Stimulated activated naive CD4-positive, alpha-beta T cell treated with Interleukin-2 at 50 U/mL for 16 hours (primary cell): ENCODE measurements at places on chromosomes 5 and 9.
A peak's percentile ranks its signal among the peaks of the same experiment; 100 is the strongest.

DNA sequence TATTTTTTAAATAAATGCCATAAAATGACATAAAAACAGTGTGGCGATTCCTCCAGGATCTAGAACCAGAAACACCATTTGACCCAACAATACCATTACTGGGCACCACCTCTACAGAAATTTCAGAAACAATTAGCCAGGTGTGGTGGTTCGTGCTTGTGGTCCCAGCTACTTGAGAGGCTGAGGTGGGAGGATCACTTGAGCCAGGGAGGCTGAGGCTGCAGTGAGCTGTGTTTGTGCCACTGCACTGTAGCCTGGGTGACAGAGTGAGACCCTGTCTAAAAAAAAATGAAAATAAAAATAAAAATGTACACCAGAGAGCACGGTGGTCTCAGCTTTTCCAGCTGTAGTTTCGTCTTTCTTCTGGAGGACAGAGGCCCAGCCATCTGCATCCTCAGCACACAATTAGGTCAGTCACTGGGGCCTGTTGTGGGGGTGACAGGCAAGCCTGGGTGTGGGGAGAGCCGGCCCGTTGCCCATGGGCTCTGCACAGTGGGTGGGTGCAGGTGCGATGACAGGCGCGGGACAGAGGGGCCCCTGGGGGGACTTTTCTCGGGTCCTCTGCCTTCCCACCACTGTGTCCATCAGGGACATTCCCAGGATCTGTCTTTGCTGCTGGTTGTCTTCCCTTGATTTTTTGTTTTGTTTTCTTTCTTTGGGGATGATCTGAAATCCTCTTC is 9.8 kb downstream of the COL5A1 start:
- DNase-seq, result no peak

DNA sequence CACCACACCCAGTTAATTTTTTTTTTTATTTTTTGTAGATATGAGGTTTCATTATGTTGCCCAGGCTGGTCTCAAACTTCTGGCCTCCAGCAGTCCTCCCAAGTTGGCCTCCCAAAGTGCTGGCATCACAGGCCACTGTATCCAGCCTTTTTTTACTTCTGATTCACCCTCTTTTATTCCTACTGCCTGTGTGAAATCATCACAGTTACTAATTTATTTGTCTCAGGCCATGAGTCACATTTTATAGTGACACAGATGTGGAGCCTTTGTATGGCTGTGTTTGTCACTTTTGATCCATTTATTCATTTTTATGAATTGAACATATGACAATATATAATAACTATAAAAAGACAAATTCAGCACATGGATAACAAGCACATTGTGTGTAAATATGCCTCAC is 67.1 kb upstream of the SNX2 start:
- DNase-seq, result no peak

DNA sequence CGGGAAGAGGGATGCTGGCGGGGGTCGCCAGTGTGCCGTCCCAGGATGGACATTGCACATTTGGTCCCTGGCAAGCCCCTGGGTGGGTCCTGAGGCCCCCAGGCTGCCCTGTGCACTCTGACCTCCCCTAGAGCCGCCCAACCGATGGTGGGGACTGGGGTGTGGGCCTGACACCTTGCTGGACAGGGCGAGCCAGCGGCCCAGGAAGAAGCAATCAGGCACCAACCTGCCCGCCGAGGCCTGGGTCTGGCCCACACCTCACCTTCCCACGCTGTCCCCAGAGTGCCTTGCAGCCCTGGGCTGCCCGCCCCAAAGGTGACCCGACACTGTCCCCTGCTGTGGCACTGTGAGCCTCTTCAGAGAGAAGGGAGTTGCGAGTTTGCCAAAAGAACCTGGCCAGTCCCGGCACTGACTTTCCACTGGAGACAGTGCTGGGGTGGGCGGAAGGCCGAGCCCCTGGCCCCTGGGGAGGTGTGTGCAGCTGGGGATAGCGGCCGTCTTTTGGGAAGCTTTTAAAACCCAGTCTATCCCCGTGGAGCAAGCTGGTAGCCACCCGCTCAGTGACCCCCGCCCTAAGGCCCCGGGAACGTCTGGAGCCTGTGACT is 12.0 kb upstream of the NRARP start:
- DNase-seq, result no peak

GRCh38 chr5:82349652-82350051 is 71.5 kb upstream of the RPS23 start:
- peak; percentile 4 for DNase-seq

GRCh38 chr9:129785866-129786265 is 17.1 kb upstream of the TOR1B start:
- no peak for DNase-seq

DNA sequence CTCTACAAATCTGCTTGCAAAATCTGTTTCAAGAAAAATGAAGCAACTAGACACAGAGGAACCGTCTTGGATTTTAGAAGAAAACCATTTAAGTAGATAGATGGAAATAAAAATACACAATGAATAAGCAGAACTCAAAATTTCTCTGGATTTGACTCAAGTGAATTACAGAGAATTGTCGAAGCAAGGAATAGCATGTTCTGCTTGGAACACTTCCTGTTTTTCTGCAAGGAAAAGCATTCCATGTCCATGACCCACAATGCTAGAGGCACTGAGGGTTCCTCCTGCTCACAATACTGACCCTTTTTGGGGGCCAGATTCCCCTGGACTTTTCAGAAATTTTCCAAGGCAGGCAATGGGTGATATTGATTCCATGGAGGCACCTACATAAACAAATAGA is 29.8 kb downstream of the PRUNE2 start:
- no peak for DNase-seq

DNA sequence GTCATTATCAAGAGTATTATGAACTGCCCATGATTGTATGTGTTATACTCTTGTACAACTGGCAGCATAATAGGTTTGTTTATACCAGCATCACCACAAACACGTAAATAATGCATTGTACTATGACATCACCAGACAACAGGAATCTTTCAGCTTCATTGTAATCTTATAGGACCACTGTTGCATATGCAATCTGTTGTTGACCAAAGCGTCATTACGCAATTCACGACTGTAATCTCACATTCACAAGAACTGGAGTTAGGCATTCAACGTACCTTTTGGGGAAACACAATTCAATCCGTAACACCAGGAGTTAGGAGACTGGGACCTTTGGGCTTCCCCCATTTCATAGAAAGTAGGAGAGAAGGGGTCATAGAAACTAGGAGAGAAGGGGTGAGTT is 20.4 kb upstream of the ARSI start:
- no peak for DNase-seq

- DNase-seq, result no peak
These were observed 524 bp downstream of the MEGF10 start for GRCh38 chr5:127290946-127291693.

GRCh38 chr9:102237520-102237919 is 499.1 kb upstream of the GRIN3A start:
- DNase-seq, result no peak

GRCh38 chr9:111158363-111158762 is 120.1 kb upstream of the LPAR1 start:
- DNase-seq, result no peak

DNA sequence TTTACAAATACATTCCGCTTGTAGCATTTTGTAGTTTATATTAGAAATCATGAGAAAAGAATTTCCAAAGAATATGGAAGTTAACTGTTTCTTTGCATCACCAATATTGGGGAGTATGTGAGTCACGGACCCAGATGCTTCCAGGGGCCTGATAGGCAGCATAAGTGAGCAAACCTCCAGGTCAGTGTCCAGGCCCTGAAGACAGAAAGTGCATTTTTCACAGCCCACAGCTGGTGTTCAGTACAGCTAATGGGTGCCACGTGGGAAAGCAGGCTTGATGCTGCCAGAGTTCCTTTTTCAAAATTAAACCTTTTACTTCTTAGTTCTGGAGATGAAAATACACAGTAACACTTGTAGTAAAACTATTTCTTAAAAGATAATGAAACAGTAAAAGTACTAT is 454.4 kb upstream of the ACTBL2 start:
- DNase-seq, result no peak

GRCh38 chr5:61246768-61247307 is 84.6 kb upstream of the SMIM15 start:
- no peak for DNase-seq

DNA sequence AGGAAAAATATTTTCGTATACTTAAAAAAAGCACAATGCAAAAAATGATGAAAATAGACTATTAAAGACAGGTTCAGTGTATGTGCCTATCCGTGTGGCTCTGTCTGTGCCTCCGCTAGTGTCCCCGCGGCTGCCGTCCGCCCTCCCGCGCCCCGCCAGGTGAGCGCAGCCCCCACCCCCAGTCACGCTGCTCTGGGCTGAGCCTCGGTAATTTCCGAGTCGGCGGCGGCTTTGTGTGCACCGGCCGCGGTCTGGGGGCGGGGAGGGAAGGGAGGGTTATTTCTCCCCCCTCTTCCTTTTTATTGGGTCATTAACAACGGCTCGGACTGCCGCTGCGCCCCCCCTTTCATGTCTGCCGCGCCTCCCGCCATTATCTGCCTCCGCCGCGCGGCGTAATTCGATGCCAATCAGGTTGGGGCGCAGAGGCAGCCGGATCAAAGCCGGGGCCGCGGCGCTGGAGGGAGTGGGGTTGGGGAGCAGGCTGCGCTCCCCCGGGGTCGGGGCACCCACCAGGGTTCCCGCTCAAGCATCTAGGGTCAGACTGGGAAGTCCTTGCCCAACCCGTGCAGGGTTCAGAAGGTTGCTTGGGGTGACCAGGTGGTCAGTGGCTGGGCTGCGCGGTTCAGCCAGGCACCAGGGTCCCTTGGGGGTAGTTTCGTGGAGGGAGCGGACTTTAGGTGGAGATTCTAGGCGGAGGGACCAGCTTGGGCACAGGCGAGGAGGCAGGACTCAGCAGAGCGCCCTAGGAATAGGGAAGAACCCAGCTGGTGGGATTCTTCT is 39.5 kb upstream of the PSD2 start:
- DNase-seq, result no peak

- DNase-seq, result no peak
These were observed 2.2 kb downstream of the BARX1 start for GRCh38 chr9:93952784-93953495.

DNA sequence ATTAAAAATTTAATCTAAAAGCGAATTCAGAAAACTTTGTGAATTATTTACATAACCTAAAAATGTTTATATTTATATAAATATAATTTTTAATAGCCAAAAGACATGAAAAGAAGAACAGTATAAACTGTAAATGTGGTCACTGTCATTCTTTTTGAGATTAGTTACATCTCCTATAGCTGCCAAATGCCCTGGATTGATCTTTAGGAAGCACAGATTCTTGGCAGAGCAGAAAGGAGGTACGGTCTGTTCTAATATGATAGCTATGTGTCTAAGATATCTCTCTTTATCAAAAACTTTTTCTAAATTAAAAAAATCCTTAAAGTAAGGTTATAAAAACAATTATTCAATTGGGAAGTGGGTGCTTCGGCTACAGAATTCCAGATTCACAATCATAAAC is 151.0 kb downstream of the LPAR1 start:
- no peak for DNase-seq

DNA sequence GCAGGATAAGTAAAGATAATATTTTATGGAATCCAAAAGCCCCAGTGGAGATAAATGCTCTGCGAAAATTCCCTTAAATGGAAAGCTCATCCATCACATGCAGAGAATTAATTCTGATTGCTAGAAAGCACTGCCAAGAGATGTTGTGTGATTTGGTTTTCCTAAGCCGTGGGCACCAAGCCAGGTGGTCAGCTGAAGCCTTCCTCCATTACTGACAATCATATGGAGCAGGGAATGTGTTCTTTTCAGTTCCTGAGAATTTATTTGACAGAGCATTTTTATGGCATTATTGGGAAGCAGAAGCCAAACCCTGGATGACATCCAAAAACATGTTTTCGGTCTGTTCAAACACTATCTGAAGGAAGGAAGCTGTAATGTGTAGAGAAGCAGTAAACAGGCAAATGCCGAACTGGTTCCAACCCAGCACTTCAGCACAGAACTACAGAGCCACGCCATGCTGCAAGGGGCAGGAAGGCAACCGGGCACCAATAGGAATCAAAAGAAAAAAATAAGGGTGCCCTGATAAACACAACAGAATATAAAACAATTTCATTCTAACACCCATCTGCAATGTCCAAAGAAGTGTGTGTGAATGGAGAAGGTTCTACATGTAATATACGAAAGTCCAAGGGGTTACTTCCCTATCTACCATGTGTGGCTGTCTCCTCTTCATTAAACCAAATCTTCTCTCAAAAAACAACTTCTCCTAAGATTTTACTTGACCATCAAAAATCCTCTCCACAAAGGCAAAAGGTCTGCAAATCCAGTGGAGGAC is 12.3 kb downstream of the ARSB start:
- no peak for DNase-seq

GRCh38 chr5:149045089-149045460 is 17.8 kb downstream of the SH3TC2 start:
- DNase-seq, result no peak

GRCh38 chr5:114924769-114925168 is 244.9 kb downstream of the TRIM36 start:
- no peak for DNase-seq

- DNase-seq, result no peak
These were observed 24.1 kb downstream of the WWC1 start for GRCh38 chr5:168315416-168316138.

DNA sequence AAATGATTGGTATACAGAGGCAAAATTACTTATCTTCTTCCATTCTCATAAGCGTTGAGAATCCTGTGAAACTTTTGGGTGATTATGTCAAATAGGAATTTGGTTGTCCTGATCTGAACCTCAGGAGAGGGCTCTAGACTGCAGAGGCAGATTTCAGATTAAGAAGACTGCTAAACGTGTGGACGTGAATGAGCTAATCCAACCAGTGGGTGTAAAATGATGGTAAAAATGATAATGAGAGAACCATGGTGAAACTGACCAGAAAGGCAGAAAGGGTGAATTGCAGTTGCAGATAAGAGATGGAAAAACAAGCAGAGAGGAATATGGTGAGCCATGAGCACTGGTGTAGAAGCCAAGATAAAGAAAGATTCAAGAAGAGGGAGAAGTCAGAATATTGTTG is 1200.2 kb upstream of the CDH6 start:
- DNase-seq, result no peak
